ENCODE measurements at places on chromosomes 7 and 10.

- DNase-seq = no peak
These were observed 4.6 kb upstream of the TMEM184A start for GRCh38 chr7:1560620-1561031.

- no peak for DNase-seq
These were observed 40.8 kb downstream of the TRIM24 start for GRCh38 chr7:138500892-138501291.

- no peak for DNase-seq
These were observed 15.7 kb upstream of the ZNF467 start for GRCh38 chr7:149789101-149789500.

DNA sequence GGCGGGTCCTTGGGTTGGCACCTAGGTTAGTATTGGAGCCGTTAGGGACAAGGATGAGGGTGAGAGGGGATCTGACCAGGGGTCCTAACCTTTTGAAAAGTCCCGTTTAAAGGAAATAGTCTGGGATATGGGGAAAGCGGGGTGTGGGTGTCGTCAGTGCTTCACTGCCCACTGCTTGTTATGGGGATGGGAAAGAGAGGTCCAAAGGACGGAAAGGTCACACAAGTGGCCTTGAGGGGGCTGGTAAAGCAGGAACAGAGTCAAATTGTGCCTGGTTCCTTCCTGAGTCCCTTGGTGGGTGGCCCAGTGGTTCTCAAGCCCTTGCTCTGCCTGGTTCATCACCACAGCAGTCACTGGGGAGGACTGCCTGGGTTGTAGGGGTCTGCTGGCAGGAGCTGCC is 2.6 kb upstream of the ZNF775 start:
- no peak for DNase-seq

DNA sequence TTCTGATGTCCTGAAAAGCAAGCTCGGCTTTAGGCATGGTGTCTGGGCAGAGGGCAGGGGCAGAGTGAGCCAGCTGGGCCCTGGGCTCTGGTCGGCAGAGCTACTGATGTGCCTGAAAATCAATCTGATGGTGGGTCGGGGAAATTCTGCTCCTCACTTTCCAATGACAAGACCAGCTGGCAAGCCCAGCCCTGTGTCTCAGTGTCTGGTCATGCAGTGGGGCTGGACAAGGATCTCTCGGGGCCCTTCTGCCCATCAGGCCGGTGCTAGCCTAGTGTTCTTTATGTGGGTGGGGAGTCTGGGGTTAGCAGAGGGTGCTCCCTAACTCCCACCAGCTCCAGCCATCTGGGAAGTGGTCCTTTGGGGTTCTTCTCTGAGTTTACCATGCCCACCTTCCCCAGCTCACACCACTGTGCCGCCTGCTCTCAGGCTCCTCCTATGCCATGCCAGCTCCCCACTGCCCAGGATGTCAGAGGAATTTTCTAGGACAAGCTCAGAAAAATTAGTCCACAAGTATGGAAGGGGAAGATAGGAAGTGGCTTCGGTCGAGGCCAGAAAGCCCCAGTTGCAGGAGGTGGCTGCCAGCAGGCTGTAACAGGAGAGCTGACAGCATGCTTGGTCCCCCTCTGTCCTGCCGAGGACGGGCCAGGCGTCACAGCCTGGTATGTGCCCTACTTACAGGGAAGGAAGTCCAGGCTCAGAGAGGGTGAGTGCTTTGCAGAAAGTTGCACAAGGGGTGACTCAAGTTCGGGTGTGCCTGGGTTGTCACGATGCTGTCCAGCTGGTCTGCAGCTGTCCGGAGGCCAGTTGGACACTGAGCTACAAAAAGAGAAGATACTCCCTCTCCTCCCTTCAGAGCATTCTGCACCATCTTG is 135.2 kb downstream of the ADCY1 start:
- peak; percentile 83 for DNase-seq

GRCh38 chr7:47484923-47485639 is 96.8 kb downstream of the TNS3 start:
- no peak for DNase-seq

- peak; percentile 77 for DNase-seq
These were observed at the start of gene ACBD7 for GRCh38 chr10:15088428-15089261. Gene ACBD7 (minus strand): TSS chr10:15088776. CDS start chr10:15088728, 48 bp downstream.

GRCh38 chr10:60032723-60033122 is 126.4 kb upstream of the CCDC6 start:
- peak; percentile 45 for DNase-seq

Measured in mesenchymal stem cell (in vitro differentiated cells and primary cell).